Type B pancreatic cell (in vitro differentiated cells): ENCODE measurements at places on chromosomes 16 and 17. TPM values are rescaled to one million over a fixed set of nuclear protein-coding genes. Genes with fewer than 3 reads are reported as not detected.
A peak's percentile ranks its signal among the peaks of the same experiment; 100 is the strongest.

COX4I1 gene
- 524 and 674 TPM in 2 replicates for total RNA-seq

KIF19 gene
- total RNA-seq = 2.0 and 2.9 TPM in 2 replicates

SCN4A gene
- 0.39 TPM in 1 of 2 replicates, not detected in the other for total RNA-seq

DNA sequence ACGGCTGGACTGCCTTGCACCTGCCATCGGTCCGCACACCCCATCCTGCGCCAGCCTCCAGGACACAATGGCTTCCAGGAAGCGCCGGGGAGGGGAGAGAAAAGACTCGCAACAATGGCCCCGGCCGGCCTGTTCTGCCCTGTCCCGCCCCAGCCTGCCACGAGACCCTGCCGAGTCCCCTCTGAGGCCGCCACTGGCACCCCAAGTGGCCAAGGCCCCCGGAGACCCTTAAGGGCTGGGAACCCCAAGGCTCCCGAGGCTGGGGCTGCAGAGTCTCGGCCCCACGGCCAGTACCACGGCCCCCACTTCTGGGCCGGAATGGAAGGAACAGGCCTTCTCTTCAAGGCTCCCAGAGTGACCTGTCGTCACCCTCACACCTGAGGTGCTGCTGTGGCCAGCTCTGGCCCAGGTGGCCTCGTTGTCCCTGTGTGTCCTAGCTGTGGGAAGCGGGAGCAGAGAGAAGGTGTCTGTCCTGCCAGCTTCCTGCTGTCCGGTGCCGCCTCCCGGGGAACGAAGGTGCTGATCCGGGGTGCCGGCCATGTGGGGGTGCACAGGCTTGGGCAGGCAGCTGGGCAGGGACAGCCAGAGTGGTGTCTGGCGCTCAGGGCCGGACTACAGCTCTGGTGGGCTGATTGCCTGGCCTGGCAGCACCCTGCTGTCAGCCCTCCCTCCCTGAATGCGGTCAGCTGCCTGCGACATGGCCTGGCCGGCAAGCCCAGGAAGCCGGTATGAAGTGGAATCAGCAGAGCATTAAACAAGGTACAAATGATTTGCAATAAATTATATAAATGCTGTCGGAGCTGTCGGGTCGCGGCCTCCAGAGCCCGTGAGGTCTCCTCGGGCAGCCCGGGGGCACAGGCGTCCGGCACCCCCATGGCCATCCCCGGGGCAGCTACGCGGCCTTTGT lies 8.2 kb upstream of the CACNA1H start:
- H3K27me3 ChIP-seq = no peaks in the 10 kb centered on the region
- peaks cover 4% of the 10 kb centered on the region for H3K4me1 ChIP-seq
- no peaks in the 10 kb centered on the region for H3K36me3 ChIP-seq

DNA sequence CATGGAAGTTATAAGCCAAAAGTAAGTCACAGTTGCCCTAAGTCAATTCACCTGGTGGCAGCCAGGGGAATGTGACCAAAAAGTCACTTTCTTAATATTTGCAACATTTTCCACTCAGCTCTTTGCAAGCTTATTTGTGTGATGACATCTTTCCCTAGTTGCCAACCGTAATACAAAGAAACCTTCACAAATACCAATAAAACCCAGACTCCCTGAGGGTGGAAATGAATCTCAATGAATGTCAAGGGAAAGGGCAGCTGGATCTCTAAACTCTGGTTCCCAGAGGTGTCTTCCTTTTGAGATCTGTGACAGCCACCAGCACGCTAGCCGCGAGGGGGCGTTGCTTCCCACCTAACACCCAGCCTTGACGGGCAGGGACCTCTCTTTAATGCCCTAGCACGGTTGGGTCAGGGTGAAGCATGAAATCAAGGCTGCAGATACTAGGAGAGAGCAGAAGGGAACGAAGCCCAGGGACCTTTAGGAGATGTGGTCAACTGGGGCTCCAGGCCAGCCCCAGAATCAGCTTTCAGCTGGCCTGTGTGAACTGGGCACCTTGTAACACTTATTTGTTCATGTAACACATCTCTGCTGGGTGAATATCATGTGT lies 82.2 kb downstream of the CMC2 start:
- no peaks in the 10 kb centered on the region for H3K4me1 ChIP-seq
- H3K27ac ChIP-seq = no peak overlapping the region
- H3K27me3 ChIP-seq = peaks cover 23% of the 10 kb centered on the region
- no peak overlapping the region for H3K4me3 ChIP-seq

GRCh38 chr16:66585481-66586239 lies 6.4 kb downstream of the CMTM2 start:
- peak overlapping the region; percentile 39 for H3K27ac ChIP-seq
- H3K4me1 ChIP-seq = peaks cover 14% of the 10 kb centered on the region
- DNase-seq = no peak
- no peaks in the 10 kb centered on the region for H3K27me3 ChIP-seq

GRCh38 chr16:79703066-79703465 lies 102.5 kb upstream of the MAF start:
- H3K27ac ChIP-seq = no peak overlapping the region
- no peaks in the 10 kb centered on the region for H3K36me3 ChIP-seq
- DNase-seq = no peak
- H3K4me1 ChIP-seq = no peaks in the 10 kb centered on the region
- no peak overlapping the region for H3K4me3 ChIP-seq

GRCh38 chr16:4019371-4019791 lies 96.9 kb downstream of the ADCY9 start:
- H3K27me3 ChIP-seq = no peaks in the 10 kb centered on the region
- no peaks in the 10 kb centered on the region for H3K36me3 ChIP-seq
- peaks cover 16% of the 10 kb centered on the region for H3K4me1 ChIP-seq
- no peak overlapping the region for H3K4me3 ChIP-seq

GRCh38 chr17:77256710-77257109 lies 115.9 kb downstream of the SEC14L1 start:
- no peak overlapping the region for H3K4me3 ChIP-seq
- no peak for DNase-seq
- H3K4me1 ChIP-seq = peaks cover 20% of the 10 kb centered on the region

DNA sequence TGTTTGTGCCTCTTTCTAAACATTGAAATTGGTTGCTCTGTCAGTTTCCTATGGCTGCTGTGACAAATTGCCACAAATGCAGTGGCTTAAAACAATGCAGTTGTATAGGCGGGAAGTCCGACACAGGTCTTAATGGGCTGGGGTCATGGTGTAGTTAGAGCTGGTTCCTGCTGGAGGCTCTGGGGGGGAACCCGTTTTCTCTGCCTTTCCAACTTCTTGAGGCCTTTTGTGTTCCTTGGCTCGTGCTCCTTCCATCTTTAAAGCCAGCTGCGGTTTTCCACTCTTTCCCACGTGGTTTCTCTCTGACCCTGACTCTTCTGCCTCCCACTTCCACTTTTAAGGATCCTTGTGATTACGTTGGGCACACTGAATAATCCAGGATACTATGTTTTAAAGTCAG lies 12.5 kb downstream of the EPN2 start:
- no peaks in the 10 kb centered on the region for H3K27me3 ChIP-seq
- peaks cover 35% of the 10 kb centered on the region for H3K4me1 ChIP-seq
- H3K4me3 ChIP-seq = no peak overlapping the region
- peak overlapping the region; percentile 93 for H3K27ac ChIP-seq
- peaks cover 15% of the 10 kb centered on the region for H3K36me3 ChIP-seq
- no peak for DNase-seq

DNA sequence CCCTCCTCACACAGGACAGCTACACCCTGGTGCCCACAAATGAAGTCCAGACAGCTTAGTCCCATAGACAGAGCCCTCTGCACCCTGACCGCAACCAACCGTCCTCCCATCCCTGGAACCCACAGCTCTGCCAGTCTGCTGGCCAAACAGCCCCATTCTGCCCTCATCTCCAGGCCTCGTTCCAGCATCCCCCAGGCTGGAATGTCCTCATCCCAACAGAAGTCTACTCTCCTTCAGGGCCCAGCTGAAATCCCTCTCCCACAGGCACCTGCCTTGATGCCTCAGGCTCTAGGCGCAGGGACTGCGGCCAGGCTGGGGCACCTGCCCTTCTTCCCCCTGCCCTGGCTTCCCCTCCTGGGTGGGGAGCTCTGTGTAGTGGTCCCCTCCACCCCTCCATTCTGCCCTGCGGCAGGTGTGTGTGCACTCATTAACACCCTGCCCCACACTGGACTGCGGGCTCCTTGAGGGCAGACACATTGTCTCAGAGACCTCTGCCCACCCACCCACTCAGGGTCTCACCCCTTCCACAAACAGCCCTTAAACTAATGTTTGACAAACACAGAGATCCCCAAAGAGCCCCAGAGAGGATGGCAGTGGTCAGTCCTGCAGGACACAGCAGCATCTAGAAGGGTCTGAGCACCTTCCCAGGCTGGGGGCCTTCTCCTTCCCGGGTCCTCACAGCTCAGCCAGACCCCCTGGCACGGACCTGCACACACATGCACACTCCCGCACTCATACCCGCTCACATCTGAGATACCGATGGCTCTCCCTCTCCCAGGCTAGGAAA lies 820 bp downstream of the GRIN2C start:
- peak overlapping the region; percentile 65 for H3K4me3 ChIP-seq
- DNase-seq = no peak
- H3K36me3 ChIP-seq = peaks cover 5% of the 10 kb centered on the region
- no peaks in the 10 kb centered on the region for H3K4me1 ChIP-seq
- peak overlapping the region; percentile 34 for H3K27ac ChIP-seq

DNA sequence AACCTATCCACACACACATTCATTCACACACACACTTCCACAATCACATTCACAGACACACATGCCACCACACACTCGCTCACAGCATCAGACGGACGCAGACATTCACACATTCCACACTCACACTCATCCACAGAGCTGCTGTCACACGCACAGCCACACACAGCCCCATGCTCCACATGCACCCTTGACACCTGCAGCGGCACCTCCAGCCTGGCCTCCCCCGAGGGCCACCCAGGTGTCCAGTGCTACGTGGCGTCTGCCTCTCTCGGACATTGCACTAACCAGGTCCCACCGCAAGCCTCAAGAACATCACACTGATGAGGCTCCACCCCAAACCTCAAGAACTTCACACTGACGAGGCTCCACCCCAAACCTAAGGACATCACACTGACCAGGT lies 155.2 kb downstream of the RBFOX3 start:
- no peak overlapping the region for H3K4me3 ChIP-seq
- H3K27ac ChIP-seq = no peak overlapping the region
- peaks cover 55% of the 10 kb centered on the region for H3K27me3 ChIP-seq
- H3K4me1 ChIP-seq = peaks cover 5% of the 10 kb centered on the region
- DNase-seq = no peak
- no peaks in the 10 kb centered on the region for H3K36me3 ChIP-seq

GRCh38 chr17:40230670-40231069 lies 11.6 kb downstream of the WIPF2 start:
- H3K4me3 ChIP-seq = no peak overlapping the region
- H3K27me3 ChIP-seq = no peaks in the 10 kb centered on the region
- H3K27ac ChIP-seq = no peak overlapping the region

GRCh38 chr16:3400446-3400778 lies 392 bp downstream of the ZSCAN32 start:
- H3K4me1 ChIP-seq = peaks cover 10% of the 10 kb centered on the region
- H3K27me3 ChIP-seq = no peaks in the 10 kb centered on the region
- peak overlapping the region; percentile 95 for H3K4me3 ChIP-seq
- DNase-seq = no peak
